Glutamatergic neuron (in vitro differentiated cells): ENCODE measurements at places on chromosomes 4 and X.

DNA sequence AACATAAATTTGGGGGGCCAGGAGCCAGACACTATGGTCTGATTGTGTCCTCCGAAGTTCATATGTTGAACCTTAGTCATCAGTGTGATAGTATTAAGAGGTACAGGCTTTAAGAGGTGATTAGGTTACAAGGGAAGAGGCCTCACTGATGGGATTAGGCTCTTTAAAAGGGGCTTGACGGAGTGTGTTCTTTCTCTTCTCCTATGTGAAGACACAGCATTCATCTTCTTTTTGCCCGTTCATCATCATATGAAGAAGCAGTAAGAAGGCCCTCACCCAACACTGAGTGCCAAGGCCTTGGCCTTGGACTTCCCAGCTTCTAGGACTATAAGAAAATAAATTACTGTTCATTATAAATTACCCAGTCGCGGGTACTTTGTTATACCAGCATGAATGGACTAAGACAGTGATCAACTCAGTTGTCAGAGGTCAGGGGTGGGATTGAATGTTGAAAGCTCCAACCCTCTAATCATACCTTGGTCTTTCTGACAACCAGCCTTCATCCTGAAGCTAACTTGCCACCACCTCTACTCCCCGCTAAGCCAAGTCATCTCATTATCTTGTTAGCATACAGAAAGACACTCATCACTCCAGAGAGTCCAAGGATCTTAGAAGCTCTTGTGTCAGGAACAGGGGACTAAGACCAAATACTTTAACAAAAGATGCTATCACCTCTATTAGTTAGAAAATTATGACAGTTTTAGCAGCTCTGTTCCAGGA, 543.4 kb upstream of the DIPK2B start:
- no peak for DNase-seq

DNA sequence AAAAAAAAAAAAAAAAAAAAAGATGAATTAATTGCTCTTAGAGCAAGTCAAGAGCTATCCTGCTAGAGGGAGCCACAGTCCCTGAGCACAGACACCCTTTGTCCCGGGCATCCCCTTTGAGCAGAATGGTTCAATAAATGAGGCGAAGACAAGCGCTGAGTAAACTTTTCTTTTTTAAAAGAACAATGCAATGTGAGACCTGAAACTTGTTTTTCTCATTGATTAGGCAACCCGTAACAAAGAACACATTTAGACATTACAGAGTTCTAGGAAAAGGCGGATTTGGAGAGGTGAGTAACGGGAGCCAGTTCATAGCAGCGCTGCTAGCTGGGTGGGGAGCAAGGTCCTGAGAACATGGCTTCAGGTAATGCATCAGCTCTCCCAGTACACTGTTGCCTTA, 46.1 kb downstream of the GRK4 start:
- DNase-seq: no peak

DNA sequence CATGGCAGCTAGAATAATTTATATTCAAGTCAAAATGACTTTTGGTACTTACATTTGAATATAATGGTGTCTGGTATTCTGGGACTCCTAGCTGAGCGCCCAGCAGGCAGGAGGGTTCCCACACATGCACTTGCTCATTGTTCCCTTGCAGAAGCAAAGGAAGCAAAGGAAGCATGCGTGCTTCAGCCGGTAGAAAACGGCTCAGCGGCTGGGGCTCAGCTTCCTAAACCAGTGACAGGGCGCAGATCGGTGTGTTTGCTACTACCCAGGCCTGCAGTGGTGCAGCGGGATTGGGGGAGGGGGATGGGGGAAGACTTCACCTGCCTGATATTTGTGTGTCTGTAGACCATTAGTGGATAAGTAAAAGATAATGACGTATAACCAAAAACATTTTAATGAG, 978.3 kb upstream of the TENM3 start:
- peak; percentile 19 for DNase-seq

DNA sequence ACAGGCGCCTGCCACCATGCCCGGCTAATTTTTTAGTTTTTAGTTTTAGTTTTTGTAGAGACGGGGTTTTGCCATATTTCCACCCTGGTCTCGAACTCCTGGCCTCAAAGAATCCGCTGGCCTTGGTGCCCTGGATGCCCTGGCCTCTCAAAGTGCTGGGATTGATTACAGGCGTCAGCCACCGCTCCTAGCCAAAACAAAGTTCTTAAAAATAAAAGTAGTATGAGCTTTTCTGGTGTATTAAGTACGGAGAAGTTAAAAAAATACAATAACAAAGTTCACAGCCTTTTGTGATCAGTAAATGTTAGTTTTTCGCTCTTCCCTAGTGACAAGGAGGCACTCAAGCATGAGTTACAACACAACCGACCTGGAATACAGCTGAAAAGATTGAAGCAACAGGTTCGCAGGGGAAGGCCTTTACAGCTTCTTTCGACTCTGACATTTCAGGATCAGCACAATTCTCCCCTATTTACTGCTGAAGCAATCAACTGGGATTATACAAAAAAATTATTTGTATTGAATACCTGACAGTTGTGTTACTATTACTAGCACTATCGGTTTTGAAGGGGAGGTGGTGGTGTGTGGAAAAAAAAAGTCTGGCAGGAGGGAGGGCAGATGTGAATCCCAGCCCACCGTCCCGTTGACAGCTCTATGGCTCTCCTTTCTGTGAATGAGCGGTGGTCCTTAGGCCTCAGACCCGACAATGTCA, 893 bp upstream of the METAP1 start:
- DNase-seq: no peak

GRCh38 chr4:72312032-72312650, 256.9 kb downstream of the ADAMTS3 start:
- DNase-seq: no peak

DNA sequence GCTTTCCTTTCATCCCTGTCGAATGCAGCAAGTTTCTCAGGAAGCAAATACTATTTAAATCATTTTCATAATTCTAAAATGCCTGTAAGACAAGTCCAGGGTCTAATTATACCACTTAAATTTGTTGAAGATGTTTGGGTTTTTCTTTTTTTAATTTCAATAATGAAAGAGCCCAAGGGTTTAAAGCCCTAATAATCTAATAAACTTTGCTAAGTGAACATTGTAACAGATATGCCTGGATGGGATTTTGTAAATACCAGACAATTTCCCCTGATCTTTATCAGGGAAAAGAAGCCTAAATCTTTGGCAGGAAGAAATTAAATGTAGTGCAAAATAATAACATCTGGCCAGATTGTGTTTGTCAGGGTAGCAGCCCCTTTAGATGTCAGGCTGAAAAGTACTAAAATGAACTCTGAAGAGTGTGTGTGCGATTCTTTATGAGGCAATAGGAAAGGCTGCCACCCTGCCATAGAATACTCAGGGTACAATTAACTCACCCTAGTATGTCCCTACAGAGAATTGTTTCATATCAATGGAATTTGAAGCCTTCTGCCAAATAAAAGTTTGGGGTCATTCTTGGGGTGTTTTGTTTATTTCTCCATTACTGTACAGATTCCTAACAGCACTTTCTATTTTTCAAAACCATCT, 45.6 kb downstream of the GPC3 start:
- DNase-seq: no peak

GRCh38 chr4:122673252-122673651, 52.4 kb upstream of the IL21 start:
- DNase-seq: no peak

DNA sequence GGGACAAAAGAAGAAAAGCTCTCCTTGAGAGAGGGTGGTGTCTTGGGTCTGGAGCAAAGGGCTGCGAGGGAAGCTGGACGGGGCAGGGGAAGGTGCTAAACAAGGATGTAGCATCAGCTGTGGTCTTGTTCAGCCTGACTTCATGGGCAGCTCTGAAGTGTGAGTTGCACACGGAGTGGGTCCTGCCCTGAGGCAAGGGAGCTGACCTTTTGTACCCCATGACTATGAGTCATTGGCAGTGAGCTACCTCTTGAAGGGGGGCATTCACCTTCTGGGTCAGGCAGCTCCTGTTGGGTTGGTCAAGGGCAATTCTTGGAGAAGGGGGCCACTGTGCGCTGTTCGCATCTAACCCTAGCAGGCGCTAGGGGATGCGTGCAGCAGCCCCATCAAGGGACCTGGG, 151.8 kb downstream of the SMIM20 start:
- no peak for DNase-seq

DNA sequence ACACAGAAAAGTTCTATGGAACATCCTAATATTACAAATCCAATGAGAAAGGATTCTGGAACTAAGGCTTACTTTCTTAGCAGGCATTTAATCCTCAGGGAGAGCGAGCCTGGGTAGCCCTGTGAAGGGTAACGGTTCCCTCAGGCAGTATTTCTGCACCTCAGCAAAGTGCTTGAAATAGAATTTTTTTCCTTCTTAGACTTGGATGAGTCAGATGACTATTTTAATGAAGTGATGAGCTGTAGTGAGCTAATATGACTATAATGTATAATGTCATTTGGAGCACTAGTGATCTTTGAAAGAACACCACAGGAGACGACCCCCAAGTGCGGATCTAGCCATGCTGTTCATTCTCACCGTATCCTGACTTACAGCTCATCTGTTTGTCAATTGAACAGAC, 493.0 kb upstream of the FAM241A start:
- no peak for DNase-seq

DNA sequence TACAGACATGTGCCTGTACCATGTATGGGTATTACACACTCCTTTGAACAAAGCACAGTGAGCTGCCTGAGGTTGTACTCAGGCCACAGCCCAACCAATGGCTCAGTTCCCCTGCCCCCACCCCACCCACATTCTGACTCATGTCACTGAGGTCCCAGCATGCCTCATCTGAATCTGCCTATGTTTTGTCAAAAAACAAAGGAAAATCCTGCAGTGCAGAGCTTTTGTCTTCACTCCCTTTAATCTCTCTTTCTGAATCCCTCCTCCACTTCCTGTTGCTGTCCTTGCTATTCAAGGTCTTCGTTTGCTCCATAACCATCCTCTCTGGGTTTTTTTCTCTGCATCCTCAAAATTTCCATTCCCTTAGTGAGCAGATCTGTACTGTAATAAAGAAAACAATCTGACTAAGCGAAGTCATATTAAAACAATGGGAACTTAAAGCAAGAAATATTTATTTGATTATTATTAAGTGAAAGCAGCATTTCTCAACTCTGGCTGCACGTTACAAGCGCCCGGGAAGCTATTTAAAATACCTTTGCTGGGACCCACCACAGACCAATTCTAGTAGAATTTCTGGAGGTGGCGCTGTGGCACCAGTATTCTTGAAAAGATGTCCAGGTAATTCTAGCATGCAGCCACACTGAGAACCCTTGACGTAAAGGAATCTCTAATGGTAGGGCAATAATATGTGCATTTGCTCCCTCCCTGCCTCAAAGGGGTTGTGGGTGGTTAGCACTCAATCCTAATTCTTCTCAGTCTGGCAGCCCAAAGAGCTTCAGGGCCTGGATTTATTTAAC, 8.7 kb downstream of the GUCY2F start:
- peak; percentile 26 for DNase-seq

DNA sequence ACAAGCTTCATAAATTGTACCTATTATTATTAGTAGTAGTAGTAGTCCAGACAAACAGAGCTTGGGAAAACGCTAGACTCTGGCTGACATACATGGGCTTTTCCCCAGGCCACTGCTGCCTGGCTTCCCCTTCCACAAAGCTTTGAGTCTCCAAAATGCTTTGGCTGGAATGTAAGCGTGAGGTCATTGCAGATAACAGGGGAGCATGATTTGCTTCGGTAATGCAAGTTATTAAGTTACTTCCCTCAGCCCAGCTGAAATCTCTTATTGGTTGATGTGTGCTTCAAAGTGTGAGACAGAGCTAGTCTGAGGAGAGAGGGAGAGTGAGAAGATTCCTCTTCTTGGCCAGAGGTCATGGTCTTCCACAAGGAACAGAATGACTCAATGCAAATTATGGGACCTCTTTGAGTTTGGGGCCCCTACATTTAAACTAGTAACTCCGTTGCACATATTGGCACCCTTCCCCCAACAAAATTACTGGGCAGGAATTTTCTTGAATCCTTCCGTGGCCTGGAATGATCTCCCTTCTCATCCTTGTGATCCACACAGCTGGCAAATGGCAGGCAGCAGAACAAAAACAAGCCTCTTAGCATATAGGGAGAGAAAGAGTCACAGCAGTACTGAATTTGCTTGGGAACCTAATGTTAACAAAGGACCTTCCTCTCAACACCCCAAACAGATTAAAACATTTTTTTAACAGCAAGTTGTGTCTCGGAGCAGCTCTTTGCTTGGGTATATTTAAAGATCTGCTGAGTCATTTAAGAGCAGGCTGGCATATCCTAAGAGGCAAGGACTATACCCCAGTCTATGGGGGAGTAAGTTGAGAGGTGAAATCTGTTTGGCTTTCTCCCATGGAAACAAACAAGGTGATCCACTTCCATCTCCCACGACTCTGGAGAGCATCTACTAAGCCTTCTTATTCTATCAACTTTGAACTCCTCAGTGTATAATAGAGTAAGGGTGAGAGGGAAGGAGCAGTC, 19.9 kb downstream of the AR start:
- DNase-seq: no peak

DNA sequence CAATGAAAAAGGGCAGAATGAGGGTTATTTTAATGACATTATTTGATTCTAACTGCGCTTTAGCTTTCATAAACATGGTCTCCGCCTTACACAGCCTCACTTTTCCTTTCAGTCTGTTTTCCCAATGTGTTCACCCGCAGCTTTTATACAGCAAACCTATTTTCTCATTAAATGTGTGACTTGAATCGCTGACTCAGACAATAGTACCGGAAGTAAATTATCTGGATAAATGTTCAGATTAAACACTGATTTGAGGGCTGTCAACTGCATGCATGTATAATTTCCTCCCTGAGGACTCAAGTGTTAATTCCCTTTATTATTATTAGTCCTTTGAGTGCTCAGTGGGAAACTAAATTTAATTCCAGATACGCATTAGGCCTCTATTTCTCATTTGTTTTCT, 117.3 kb downstream of the FAM133A start:
- DNase-seq: no peak

DNA sequence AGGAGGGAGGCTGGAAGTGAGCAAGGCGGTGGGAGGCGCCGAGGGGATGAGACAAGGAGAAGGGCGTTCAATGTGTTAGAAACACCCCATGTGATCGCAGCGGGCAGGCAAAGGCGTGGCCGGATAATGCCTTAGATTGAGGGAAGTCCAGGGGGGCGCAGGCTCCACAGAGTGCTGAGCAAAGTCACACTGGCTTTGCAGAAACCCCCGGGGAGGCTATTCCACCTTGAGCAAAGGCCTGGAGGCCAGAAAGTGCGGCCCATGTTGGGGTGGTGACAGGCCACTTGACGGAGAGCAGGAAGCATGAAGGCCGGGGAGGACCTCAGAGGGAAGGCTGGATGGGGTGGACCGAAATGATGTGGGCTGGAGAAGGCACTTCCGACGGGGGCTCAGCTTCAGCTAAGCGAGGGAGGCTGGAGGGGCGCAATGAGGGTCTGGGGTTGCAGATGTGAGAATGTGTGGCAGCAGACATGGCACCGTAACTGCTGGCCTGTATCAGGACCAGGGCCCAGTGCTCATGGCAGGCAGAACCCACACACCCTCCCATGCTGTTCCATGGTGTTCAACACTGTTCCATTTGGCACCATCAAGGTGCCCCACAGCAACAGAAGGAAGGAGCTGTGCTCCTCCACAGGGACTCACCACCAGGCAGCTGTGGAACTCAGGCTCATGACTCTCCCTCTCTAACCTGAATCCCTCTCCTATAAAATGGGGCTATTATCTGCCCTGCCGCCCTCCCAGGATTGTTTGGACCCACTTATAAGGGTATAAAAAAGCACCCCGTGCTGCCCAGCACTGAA, 50.3 kb downstream of the HMX1 start:
- no peak for DNase-seq

GRCh38 chrX:121570072-121570841, 522.8 kb downstream of the GLUD2 start:
- no peak for DNase-seq
